Left ventricle myocardium inferior (tissue), 1 donor: ENCODE measurements at places on chromosomes 2 and 18. TPM values are rescaled to one million over a fixed set of nuclear protein-coding genes. Genes with fewer than 3 reads are reported as not detected.

The FEV gene
- total RNA-seq, result not detected

DNA sequence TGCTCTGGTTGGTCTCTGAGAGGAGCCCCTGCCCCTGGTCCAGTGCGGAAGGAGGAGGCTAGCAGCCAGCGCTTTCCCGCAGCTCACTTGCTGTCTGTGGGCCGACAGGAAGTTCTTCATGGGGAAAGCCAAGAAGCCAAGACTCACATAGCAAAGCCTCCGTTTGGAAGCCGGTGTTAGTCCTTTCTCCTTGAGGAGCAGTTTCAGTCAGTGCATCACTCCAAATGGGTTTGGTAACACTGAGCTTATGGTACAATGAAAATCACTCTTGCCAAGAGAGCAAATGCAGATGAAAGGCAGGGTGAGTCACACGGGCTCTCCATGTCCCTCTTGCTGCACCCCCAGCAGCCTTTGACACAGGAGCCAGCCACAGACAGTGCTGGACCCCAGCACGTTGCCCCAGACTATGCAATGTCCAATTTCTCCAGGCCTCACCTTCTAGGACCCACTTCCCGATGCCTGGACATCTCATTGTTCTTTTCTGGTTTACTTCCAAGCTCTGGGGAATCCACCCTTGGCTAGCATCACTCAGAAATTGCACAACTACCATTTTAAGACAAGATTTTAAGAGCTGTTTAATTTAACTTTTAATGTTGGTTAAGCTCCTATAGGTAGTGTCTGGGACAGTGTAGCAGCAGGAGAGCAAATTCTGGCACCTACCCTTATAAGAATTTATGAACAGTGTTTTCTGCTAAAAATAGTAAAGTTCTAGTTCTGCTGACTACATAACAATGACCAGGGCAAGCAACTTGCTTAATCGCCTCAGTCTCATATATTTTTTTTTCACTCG, 174.9 kb downstream of the ASB1 start:
- DNase-seq, result no peak

The TUBB8B gene
- total RNA-seq, result not detected

DNA sequence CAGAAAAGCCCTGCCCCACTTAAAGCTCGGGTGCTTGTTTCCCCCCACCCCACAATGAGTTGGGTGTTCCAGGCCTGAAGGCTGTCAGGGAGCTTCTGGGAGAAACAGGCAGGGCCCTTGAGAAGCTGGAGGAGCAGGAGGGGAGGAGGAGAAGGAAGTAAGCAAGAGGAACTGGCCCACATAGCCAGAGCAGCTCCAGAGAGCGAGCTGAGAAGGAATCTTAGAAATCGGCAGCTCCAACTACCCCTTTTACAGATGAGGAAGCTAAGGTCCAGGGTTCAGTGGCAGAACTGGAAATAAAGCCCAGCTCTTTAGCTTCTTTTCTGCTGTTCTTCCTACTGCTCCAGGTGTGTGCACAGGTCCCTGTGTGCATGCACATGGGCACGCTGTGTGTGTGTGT, 12.7 kb upstream of the KCNK3 start:
- DNase-seq, result no peak

GRCh38 chr2:146228020-146228393, 1616.8 kb upstream of the ACVR2A start:
- no peak for DNase-seq

DNA sequence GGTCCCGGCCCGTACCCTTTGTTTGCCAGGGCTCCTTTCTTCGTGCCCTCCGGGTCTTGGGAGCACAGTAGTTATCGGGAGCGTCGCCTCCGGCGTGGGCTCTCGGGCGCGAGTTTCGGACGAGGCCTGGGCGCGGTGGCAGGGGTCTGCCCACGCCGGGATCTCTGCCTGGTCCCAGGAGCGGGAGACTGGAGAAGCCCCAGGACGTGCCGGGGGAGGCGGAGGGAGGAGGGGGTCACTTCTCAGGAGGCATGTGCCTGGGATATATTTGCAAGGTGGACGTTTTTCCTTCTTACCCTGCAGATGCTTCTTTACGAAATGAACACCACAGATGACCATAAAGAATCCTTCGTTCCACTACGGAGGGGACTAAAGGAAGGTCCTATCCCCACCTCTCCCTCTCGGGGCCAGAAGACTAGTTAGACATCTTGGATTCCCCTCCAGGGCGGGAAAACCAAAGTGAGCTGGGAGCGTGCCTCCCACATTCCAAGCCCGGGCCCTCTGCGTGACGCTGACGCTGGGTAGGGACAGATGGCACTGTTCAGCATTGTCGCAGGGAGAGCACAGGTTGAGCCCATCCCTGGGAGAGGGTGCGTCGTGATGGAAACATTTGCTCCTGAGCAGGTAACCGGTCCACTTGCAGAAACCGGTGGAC, 483 bp upstream of the FHL2 start:
- DNase-seq, result no peak

The GPR17 gene
- total RNA-seq, result 0.16 TPM

The MOCOS gene
- 0.33 TPM for total RNA-seq

- DNase-seq, result no peak
Measured at GRCh38 chr2:28801726-28802125, 8.9 kb upstream of the SPDYA start.

The IL36RN gene
- total RNA-seq, result not detected
